ENCODE measurements at places on chromosomes 5 and 9.

DNA sequence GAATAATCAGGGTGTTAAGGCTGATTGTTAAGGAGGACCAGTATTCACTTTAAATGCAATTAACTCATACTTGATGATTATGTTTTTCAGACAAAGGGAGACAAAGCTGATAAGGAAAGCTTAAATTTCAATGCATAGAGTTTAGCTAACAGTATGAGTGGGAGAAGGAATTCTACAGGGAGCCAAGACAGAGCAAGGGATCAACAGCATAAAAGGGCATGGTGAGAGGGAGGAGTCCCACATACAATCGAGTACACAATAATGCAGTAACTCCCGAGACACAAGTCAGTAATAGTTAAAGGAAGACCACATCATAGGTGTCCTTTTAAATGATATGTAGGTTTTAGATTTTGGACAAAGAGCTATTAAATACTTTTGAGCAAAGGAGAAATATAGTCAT, 191.7 kb upstream of the PTPRD start:
- no peak for DNase-seq

DNA sequence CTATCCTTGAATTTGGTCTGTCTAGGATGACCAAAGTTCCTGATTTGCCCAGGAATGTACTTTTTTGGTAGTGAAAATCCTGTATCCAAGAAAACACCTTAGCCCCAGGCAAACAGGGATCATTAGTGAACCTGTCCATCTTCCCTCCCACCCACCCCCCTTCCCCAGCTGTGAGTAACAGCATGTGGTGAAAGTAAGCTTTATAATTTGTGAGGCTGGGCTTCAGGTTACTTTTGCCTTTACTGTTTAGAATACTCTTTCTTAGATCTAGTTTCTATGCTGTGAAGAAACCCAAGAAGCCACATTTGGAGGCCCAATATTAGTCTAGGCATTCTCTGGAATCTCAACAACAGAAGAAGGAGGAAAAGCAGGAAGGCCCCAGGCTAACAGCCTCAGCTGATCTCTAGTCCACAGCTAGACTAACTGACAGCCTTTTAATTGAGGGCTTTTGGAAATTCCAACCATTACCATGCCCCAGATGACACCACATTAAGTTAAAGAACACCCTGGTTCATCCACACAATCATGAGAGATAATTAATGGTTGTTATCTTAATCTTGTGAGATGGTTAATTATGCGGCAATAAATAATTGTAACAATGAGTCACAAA, 703.0 kb upstream of the NUDT12 start:
- DNase-seq = no peak

GRCh38 chr9:104774132-104774531, 10.2 kb downstream of the NIPSNAP3B start:
- DNase-seq = no peak

GRCh38 chr5:16412556-16412955, 53.0 kb downstream of the ZNF622 start:
- DNase-seq = no peak

- DNase-seq = no peak
Measured at GRCh38 chr9:132810314-132810713, 67.8 kb downstream of the AK8 start.

GRCh38 chr9:137069508-137070091, 757 bp downstream of the SAPCD2 start:
- no peak for DNase-seq

DNA sequence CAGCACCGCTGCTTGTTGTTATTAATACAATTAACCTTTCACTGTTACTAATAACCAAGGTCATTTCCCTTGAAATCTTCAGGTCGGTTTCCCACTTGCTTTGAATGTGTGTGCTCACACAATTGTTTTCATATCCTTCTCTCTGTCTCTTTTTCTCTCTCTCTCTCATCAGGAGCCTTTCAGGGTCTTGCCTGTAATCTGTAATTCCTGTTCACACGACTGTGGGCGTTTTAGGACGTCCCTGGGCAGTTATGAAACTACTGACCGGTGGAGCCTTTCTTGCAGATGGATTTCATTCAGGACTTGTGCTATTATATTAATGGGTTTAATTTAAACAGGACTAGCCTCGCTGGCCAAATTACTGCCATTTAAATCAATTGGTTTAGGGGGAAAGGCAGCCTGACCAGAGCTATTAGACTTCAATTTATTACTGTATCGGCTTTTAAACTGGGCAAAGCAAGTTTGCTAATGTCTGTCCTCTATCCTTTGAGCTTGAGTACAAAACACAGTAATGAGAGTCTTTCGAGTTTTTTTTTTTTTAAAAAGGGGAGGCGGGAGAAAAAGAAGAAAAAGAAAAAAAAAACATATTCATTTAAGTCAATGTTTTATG, 316.0 kb upstream of the TLE4 start:
- DNase-seq = no peak

- no peak for DNase-seq
Measured at GRCh38 chr5:77292026-77292757, 81.7 kb downstream of the PDE8B start.

GRCh38 chr5:37739817-37740261, 100.0 kb downstream of the GDNF start:
- no peak for DNase-seq

- DNase-seq = no peak
Measured at GRCh38 chr5:17241635-17242034, 24.2 kb downstream of the BASP1 start.

- no peak for DNase-seq
Measured at GRCh38 chr9:130101915-130102314, 48.2 kb downstream of the GPR107 start.

DNA sequence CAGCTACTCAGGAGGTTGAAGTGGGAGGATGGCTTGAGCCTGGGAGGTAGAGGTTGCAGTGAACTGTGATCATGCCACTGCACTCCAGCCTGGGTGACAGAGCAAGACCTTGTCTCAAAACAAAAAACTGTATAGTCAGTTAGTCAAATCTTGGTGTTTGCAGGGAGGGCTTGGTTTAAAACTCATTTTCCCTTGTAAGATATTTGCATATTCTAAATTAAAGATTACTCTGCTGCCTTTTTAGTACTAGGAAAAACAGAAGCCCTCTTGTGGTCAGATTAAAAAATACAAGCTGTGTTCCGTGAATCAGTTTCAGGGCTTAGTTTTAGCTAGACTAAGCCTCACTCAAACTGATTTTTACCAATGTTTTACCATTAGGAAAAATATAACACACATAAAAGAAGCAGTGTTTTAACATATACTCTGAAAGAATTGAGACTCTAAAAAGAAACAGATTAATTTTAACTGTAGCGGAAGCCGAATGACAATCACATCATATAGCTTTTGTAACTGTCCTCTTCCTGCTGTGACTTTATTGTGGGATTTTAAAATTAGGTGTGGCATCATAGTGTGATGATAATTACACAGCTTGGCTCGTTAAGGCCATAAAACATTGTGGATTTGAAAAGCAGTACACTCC, 84.9 kb upstream of the BASP1 start:
- DNase-seq = no peak

- DNase-seq = no peak
Measured at GRCh38 chr9:134988706-134989105, 71.0 kb upstream of the FCN1 start.

DNA sequence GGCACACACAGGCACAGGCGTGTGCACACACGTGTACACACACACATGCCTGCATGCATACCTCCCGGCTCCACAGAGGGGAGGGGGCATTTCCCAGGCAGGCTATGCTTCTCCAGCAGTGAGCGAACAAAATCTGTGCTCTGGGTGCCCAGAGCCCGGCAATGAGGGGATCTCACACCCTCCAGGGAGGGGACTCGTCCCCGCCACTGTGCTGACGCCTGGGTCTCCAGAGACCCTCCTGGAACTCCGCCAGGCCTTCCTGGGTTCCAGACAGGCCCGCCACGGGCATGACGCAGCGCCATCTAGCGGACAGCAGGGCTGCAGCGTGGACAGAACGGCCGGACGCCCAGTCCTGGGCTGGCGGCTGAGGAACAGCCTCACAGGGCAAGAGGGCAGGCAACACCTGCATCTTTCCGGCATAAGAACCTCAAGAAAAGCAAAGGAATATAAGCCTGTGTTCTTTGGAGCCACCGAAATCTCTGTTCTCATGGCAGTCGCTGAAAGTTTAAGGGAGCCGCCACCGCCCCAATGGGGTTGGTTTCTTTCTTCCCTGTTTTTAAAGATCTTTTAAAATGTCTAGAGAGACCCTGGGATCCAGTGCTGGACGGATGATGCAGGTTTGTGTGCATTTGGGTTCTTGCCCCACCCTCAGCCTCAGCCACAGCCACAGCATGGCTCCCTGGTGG, 135.6 kb upstream of the PPP1R26 start:
- peak; percentile 64 for DNase-seq

DNA sequence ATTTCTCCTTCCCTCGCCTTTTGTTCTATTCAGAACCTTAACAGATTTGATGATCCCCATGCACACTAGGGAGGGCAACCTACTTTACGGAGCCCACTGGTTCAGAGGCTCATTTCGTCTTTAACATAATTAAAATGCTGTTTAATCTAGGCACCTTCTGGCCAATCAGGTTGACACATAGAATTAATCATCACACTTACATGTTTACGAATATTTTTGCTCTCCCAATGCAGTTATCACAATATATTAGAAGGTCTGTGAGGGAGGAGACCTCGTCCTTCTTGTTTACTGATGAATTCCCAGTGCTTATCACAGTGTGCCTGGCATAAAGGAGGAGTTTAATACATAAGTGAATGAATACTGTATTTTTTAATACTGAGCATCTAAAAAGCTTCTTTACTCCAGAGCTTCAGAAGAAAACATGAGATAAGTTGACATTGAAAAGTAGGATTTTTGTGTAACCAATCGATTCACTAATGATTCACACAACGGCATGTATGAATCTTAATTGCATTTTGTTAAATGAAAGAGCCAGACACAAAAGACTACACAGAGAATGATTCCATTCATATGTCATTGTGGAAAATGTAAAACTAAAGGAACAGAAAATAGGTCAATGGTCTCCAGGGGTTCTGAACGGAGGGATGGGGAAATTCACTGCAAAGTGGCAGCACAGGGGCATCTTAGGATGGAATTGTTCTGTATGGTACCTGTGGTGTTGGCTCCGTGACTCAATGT, 78.6 kb upstream of the VCAN start:
- no peak for DNase-seq

DNA sequence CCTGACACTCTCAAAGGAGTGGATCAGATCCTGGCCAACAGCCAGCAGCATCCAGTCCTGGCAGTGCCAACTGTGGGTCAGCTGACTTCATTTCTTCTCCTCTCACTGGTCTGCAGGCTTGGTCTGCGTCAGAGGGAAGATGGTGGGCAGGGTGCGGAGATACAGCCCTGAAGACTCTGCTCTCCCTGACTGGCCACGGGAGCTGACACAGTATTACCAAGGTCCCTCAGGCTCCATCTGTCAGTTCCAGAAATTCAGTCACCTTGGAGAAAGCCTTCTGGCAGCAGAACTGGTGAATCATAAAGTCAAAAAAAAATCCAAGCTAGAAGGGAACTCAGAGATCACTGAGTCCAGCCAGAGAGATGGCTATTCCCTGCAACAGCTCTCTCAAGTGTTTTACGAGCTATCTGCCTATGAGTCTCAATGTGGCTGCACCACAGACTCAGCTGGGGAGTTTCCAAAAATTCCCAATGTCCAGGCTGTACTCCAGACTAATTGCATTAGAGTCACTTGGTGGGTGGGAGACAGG, 27.9 kb downstream of the C1QTNF2 start:
- DNase-seq = no peak

DNA sequence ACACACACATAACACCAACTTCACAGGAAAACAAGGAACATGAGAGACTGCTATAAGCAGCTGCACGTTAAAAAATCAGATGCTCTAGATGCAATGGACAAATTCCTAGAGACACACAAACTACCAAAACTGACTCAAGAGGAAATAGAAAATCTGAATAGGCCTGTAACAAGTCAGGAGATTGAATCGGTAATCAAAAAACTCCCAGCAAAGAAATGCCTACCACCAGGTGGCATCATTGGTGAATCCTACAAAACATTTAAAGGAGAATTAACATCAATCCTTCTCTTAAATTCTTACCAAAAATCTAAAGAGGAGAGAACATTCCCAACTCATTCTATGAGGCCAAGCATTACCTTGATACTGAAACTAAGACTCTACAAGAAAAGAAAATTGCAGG, 54.9 kb downstream of the NDST1 start:
- peak; percentile 54 for DNase-seq

Data from activated naive CD4-positive, alpha-beta T cell treated with anti-CD3 and anti-CD28 coated beads, Interleukin-2, amount 10 ng/mL, durations not matched to agents 7 days and 5 days (primary cell).